HCT116 (cell line): ENCODE measurements at places on chromosomes 2 and 18. TPM values are rescaled to one million over a fixed set of nuclear protein-coding genes. Genes with fewer than 3 reads are reported as not detected.

GRCh38 chr2:213238753-213239495 lies 45.3 kb upstream of the SPAG16 start:
- H3K4me1 ChIP-seq, result peaks cover 10% of the 10 kb centered on the region; the same call in 1 of the 2 replicates
- H3K36me3 ChIP-seq, result no peaks in the 10 kb centered on the region
- H3K27ac ChIP-seq, result 0 out of 2 replicates have a peak overlapping the region, but pooled peaks have one; percentile 19

DNA sequence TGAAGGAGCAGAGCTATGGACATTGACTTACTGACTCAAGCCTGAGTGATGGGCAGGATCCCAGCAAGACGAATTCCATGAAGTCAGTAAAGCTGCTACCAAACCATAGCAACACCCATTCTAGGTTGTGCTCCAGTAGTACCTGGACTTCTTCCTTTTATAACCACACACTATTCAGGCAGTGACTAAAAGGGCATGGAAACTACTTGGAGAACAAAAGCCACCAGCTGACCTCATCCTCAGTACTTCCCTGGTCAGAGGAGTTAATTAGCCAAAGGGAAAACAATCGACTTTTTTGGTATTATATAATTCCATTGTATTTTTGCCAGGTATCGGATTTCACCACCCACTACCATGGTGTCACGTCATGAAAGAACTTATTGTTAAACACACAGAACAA lies 237.1 kb downstream of the TTC32 start:
- H3K4me1 ChIP-seq, result peaks cover 4% of the 10 kb centered on the region; the same call in 1 of the 2 replicates
- no peaks in the 10 kb centered on the region for H3K36me3 ChIP-seq
- no peak overlapping the region for H3K4me3 ChIP-seq
- no peak overlapping the region for H3K27ac ChIP-seq
- no peaks in the 10 kb centered on the region for H3K27me3 ChIP-seq

DNA sequence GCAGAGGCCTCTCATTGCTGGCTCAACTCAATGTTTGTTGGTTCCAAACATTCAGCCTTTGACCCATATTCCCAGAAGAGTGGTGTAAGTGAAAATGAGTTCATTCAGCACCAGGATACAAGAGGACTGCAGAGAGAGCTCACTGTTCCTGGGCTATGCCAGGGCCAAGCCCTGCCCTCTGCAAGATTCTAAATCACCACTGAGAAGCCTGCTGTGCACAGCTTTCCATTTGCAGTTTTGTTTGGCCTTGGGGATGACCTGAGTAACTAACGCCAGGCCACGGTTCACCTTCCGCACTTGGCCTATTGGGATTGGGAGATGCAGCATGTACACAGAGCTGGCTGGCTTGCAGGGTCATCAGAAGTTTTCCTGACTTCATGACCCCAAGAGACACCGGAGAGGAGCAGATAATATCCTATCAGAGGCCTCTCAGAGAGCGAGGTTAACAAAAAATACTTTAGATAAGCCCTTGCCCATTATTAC lies 12.6 kb downstream of the GKN1 start:
- DNase-seq, result no peak
- H3K36me3 ChIP-seq, result no peaks in the 10 kb centered on the region
- H3K4me1 ChIP-seq, result no peaks in the 10 kb centered on the region
- H3K27ac ChIP-seq, result no peak overlapping the region
- no peak overlapping the region for H3K4me3 ChIP-seq

- no peaks in the 10 kb centered on the region for H3K36me3 ChIP-seq
- DNase-seq, result peak; percentile 56
- H3K27ac ChIP-seq, result no peak overlapping the region
- peaks cover 66% of the 10 kb centered on the region for H3K4me1 ChIP-seq
- H3K4me3 ChIP-seq, result no peak overlapping the region
Observed at GRCh38 chr2:111702119-111702803, 181.7 kb downstream of the ANAPC1 start.

DNA sequence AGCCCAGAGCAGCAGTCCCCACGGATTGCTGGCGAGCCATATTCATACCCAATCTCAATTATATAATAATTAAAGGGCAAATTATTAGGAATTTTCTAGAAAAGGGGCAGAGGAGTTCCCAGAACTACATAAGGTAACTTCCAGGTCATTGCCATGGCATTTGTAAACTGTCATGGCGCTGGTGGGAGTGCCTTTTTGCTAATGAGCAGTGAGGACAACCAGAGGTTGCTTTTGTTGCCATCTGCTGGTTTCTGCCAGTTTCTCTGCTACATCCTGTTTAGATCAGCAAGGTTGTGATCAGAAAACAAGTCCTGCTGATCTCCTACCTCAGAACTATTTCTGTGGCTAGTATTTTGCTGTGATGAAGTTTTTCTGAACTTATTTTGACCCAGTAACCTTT lies 159.8 kb upstream of the PIEZO2 start:
- H3K36me3 ChIP-seq, result no peaks in the 10 kb centered on the region
- DNase-seq, result peak; percentile 18
- no peaks in the 10 kb centered on the region for H3K4me1 ChIP-seq
- no peak overlapping the region for H3K4me3 ChIP-seq

DNA sequence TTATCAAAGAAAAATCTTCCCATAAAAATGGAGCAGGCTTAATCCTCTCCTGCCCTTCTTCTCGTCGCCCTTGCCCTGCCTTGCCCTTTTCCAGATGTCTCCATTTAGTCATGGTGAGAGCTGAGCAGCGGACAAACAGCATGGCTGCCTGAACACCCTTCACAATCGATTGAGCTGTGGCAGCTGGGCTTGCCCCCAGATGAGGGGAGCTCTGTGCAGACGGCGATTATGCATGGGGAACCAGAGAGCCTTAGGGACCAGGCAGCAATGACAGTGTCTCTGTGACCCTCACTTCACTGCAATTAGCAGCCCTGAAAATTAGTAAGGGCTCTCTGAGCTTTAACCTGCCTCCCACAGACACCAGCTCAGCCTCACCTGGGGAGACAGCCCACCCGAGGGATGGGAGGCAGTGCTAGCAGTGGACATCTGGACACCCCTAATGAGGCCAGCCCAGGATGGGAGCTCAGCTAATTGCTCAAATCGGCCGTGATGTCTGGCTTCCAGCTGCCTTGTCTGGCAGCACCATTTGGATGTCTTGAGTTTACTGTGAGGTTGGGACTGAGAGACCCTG lies 365.7 kb downstream of the TNS1 start:
- H3K27me3 ChIP-seq, result peaks cover 49% of the 10 kb centered on the region
- DNase-seq, result no peak
- H3K4me3 ChIP-seq, result no peak overlapping the region
- H3K4me1 ChIP-seq, result no peaks in the 10 kb centered on the region
- no peaks in the 10 kb centered on the region for H3K36me3 ChIP-seq
- H3K27ac ChIP-seq, result no peak overlapping the region

DNA sequence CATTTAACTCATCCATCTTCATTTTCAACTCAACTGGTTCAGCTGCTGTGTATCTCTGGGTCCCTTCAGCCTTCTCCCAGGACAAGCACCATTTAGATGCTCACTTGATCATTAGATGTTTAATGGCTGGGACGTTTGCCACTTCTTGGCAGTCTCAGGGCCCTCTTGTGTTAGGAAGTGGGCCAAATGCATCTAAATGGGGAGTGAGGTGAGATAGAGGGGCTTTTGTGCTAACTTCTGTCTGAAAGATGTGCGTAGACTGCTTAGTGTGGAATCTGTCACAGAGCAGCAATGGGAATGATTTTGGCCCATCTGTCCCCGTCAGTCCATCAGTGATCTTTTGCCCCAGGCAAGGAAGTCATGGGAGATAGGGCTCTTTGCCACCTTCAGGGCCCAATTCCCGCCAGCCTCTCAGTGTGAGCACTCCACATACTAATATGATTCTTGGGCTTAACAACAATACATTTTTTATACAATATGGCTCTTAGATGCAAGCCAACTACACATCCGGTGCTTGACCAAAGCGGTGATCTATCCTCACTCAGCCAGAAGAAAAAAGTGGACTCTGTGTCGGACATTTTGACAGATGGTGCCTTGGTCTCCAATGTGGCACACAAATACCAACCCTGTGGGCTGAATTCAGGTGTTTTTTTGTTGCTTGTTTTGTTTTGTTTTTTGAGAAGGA lies 95.7 kb upstream of the EPC2 start:
- no peak overlapping the region for H3K4me3 ChIP-seq
- no peaks in the 10 kb centered on the region for H3K36me3 ChIP-seq
- H3K27ac ChIP-seq, result no peak overlapping the region

DNA sequence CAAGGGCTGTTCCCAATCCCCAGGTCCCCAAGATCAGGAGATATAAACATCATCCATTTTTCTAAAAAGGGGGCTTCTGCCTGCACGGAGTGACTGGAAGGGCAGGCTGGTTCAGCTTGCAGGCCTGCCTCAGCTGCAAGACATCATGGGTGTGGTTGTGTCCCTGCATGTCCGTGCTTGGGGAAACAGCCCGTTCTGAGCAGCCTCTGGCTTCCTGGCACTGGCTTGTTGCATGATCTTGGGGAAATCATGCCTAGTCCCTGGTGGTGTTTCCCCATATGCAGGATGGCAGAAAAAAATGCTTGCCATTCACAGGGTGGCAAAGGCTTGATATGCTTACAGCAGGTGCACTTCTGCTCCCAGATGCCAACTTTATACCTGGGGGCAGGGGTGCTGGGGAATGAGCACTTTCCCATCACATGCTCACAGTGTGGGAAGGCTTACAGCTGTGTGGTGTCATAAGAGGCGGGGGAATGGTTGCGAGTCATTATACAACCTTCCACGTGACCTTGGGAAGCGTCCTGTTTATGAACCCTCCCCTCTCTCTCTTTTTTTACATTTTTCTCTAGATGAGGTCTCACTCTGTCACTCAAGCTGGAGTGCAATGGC lies 7.2 kb downstream of the PCARE start:
- H3K4me1 ChIP-seq, result no peaks in the 10 kb centered on the region
- no peaks in the 10 kb centered on the region for H3K36me3 ChIP-seq
- H3K4me3 ChIP-seq, result no peak overlapping the region
- no peaks in the 10 kb centered on the region for H3K27me3 ChIP-seq
- H3K27ac ChIP-seq, result no peak overlapping the region
- DNase-seq, result no peak

- peaks cover 50% of the 10 kb centered on the region for H3K4me1 ChIP-seq
- no peak overlapping the region for H3K27ac ChIP-seq
- H3K27me3 ChIP-seq, result no peaks in the 10 kb centered on the region
- no peak for DNase-seq
Observed at GRCh38 chr2:160222546-160223283, 22.6 kb upstream of the ITGB6 start.

DNA sequence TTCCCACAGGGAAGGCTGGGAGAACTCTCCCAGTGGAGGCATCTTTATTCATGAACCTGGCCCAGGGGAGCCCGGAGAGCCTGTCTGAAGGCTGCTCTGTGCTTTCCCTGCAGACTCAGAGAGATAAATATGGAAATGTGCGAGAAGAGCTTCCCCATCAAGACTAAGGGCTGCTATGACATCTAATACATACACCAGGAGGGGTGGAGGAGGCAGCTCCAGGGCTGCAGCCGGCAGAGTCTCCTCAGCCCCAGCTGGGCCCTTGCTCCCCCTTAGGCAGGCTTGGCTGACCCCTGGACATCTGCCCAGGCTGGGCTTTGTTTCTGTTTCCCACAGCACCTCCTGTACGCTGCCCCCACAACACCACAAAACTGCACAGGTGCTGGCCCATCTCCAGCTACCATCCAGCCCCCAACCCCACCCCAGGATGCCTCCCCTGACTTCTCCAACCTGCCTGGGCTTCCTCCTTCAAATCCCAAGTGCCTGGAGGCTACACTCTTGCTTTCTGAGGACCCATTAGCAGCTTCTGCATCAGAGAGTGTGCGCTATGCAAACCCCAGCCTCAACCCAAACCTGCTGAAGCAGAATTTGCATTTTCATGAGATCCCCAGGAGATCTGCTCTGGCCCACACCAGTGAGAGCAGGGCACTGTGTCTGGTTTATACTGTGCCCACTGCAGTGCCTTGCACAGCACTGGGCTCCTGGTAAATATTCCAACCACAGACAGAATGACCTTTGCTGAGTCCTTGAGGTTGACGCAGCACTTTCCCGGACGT lies 96.8 kb downstream of the VSNL1 start:
- H3K27me3 ChIP-seq, result no peaks in the 10 kb centered on the region
- no peak for DNase-seq
- no peaks in the 10 kb centered on the region for H3K4me1 ChIP-seq
- H3K36me3 ChIP-seq, result no peaks in the 10 kb centered on the region

- H3K27me3 ChIP-seq, result no peaks in the 10 kb centered on the region
- H3K36me3 ChIP-seq, result no peaks in the 10 kb centered on the region
- no peak overlapping the region for H3K4me3 ChIP-seq
- no peak for DNase-seq
Observed at GRCh38 chr2:239590995-239591915, 190.4 kb upstream of the HDAC4 start.

- H3K27me3 ChIP-seq, result no peaks in the 10 kb centered on the region
- no peak for DNase-seq
- H3K4me1 ChIP-seq, result no peaks in the 10 kb centered on the region
- H3K27ac ChIP-seq, result no peak overlapping the region
- 0 out of 2 replicates have a peak, but pooled peaks cover 4% of the 10 kb centered on the region for H3K36me3 ChIP-seq
Observed at GRCh38 chr2:189679226-189679625, 4.8 kb downstream of the ANKAR start.

GRCh38 chr2:121203591-121204249 lies 81.3 kb downstream of the TFCP2L1 start:
- peaks cover 9% of the 10 kb centered on the region for H3K4me1 ChIP-seq
- no peak for DNase-seq
- no peaks in the 10 kb centered on the region for H3K36me3 ChIP-seq
- no peak overlapping the region for H3K27ac ChIP-seq
- no peaks in the 10 kb centered on the region for H3K27me3 ChIP-seq

- H3K36me3 ChIP-seq, result no peaks in the 10 kb centered on the region
- no peak for DNase-seq
- H3K27me3 ChIP-seq, result no peaks in the 10 kb centered on the region
- H3K4me3 ChIP-seq, result no peak overlapping the region
Observed at GRCh38 chr2:174013315-174013751, 48.2 kb upstream of the SP3 start.

Gene ELP2
- total RNA-seq, result 109 TPM

Gene MAP2
- total RNA-seq, result 7.4 TPM

Gene G6PC2
- total RNA-seq, result not detected

Gene BMPR2
- total RNA-seq, result 12.8 TPM
